ENCODE measurements at places on chromosomes 1 and 21.

DNA sequence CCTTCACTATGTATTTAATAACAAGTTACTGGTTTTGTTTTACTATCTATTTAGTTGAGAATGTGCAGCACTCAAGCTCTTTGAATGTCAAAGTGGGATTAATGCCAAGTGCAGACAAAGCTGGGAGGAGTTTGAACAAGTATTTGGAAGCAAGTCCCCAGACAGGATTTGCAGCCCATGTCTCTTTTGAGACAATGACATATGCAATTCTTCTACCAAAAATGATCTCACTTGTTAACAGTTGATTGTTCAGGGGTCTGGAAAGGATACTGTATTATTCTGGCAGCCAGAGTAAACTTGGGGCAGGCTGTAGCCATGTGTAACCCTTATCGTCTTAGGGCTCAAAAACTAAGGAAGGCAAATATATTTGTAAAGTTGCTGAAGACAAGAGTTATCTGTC lies 15.8 kb downstream of the COLGALT2 start:
- DNase-seq: no peak

DNA sequence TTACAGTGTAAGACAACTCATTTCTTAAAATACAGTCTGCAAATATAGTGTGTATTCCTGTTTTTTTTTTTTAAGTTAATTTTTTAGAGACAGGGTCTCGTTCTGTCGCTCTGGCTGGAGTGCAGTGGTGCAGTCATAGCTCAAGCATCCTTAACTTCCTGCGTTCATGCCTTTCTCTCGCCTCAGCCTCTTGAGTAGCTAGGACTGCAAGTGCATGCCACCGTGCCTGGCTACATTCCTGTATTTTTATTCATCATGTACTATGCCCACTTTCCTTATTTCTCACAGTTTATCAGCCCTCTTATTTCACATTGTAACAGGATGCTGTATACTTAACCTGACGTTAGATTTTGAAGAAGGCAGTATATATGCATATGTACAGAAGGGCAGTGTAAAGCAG lies 26.7 kb downstream of the MIER1 start:
- no peak for DNase-seq

GRCh38 chr1:210061992-210062391 lies 124.0 kb downstream of the SYT14 start:
- DNase-seq: no peak

GRCh38 chr1:240100371-240100934 lies 8.8 kb downstream of the FMN2 start:
- DNase-seq: no peak

- no peak for DNase-seq
These were observed 82.3 kb upstream of the IFFO2 start for GRCh38 chr1:19038732-19039131.

Data from MM.1S (cell line).